ENCODE measurements at places on chromosomes 16 and 17.

- no peak for DNase-seq
Observed at GRCh38 chr16:84607694-84608093, 10.2 kb downstream of the COTL1 start.

DNA sequence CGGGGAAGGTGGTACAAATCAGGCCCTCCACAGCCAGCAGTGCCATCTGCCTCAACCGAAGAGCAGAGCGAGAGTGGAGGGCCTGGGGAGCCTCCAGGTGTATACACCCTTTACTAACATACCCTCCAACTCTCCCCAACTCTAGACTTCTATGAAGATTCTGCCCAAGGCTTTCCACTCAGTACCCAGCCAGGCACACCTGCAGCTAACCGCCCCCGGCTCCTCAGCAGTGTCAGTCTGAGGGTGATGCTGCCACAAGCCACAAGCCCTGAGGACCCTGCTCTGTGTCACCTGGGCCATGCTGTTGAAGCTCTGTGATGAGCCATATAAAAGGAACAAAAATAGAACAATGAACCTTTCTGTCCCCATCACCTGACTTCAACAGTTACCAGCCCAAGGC, 3.8 kb downstream of the CENPV start:
- no peak for DNase-seq

- no peak for DNase-seq
Observed at GRCh38 chr16:71781741-71782140, 26.9 kb downstream of the AP1G1 start.

DNA sequence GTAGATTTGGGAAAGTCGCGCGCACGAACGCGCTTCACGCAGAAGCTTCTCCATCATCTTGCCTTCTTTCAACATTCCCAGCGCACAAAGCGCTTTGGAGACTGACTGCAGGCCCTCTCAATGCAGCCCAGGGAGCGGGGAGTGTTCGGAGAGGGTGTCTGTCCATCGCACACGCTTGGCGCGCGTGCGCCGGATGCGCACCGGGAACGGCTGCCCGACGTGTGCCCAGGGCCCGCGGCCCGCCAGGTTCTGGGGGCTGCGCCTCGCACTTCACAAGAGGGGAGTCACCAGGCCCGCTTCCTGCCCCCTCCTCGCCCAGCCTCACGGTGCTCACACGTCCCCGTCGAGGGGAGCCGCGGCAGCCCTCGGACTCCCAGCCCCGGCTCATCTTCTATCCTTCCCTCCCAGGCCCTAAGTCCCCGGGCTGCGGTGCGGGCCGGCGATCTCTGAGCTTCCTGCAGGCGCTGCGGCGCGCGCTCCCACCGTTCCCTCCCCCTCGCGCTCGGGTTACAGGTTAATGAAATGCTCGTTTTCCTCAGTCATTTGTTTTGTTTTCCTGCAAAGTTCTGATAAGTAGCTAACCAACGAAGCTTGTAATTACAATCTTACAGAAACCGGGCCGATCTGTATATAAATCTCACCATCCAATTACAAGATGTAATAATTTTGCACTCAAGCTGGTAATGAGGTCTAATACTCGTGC, 2.8 kb upstream of the IRX3 start:
- no peak for DNase-seq

DNA sequence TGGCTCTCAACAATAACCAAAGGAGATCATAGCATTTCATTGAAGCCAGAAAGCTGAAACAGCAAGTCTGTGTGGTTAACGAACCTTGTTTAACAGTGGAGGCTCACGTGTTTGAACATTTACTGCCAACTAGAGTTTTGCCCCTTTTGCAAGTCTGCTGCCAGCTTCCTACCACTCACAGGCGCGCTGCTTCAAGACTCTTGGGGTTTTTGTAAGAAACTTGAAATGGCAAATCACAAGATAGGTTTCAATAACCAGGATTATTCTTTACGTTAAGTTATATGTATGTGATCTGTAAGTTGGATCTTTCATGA, 1.2 kb downstream of the SNTB2 start:
- DNase-seq, result peak; percentile 56

DNA sequence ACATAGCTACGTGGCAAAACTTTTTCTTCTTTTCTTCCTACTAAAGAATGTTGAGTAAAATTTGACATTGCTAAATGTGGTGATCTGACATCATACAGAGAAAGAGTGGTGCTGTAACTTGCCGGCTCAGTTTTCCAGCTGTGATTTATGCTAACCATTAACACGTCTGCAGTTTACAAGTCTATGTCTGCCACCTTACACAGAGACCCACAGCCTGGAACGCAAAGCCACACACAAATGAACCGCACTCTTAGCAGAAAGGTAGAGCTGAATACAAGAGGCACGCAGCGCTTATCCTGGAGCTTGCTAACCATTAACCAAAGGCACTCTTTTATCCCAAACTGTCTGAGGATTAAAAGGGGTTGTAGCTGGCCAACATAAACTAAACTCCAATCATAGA, 31.9 kb downstream of the CACNG1 start:
- no peak for DNase-seq

DNA sequence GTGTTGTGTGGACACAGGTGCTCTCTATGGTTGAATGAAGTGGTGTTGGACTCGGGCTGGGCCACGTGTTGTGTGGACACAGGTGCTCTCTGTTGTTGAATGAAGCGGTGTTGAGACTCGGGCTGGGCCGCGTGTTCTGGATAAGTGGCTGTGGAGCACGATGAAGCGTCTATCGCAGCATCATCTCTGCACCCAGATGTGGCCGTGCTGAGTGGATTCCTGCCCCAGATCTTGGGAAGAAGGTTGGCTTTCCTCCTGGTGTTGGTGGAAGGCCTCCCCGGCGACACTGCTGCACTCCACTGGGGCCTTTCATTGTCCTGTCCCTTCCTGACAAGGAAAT, 69.1 kb downstream of the RPTOR start:
- DNase-seq, result no peak

- peak; percentile 25 for DNase-seq
Observed at GRCh38 chr17:80005360-80006338, 30.0 kb downstream of the TBC1D16 start.

DNA sequence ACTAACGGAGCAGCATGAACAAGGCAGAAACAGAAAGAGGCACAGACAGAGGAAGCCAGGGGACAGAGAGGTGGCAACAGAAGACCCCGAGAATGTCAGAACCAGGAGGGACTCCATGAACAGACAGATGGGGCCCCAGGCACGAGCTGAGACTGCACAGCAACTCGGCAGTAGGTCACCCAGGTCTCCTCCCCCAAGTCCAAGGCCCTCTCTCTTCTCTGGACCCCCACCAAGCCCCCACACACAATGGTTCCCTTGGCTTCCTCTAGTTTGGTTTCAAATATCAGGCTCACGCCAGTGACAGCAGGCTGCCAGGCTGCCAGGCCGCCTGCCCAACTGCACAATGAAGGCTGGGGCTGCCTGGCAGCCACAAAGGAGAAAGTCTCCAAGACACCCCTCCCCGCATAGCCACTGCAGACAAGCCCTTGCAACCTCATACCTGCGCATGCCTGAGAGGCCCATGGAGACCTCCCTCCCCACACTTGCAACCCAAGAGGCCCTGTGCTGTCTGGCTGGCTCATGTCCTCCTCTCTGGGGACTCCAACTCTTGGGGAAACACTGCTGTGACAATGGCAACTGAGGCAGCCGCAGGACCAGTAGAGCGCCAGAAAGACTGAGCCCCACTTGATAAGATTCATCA, 54.8 kb downstream of the PIMREG start:
- no peak for DNase-seq

DNA sequence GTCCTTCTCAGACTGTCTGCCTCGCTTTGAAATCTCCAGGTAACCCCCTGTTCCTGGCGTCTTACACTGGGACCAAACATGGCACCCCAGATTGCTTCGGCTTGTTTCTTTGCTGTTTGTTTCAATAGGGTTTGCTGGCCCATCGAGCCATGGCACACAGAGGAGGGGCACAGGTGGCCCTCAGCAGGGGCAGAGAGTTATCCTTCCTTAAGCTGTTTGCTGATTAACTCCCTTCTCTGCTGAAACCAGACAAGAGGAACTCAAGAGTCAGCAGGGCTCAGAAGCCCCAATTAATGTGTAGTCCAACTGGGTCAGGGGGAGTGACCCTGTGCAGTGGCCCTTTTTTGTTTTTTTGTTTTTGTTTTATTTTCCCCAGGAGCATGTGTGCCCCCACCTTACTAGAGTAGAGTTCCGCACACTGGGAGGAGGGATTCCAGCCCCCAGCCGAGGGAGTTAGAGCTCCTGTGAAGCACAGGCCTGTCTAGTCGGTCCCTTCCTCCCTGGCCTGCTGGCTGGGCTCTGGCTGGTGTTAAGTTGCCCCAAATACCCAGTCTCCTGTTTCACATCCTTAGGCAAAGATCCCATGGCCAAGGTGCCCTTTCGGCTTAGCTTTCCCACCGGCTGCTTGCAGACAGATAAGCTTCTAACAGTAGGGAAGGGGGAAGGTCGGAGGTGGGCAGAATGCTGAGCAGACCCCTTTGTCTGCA, 39.3 kb downstream of the YPEL2 start:
- no peak for DNase-seq

- DNase-seq, result peak; percentile 31
Observed at GRCh38 chr16:3027983-3028715, 4.3 kb downstream of the THOC6 start.

DNA sequence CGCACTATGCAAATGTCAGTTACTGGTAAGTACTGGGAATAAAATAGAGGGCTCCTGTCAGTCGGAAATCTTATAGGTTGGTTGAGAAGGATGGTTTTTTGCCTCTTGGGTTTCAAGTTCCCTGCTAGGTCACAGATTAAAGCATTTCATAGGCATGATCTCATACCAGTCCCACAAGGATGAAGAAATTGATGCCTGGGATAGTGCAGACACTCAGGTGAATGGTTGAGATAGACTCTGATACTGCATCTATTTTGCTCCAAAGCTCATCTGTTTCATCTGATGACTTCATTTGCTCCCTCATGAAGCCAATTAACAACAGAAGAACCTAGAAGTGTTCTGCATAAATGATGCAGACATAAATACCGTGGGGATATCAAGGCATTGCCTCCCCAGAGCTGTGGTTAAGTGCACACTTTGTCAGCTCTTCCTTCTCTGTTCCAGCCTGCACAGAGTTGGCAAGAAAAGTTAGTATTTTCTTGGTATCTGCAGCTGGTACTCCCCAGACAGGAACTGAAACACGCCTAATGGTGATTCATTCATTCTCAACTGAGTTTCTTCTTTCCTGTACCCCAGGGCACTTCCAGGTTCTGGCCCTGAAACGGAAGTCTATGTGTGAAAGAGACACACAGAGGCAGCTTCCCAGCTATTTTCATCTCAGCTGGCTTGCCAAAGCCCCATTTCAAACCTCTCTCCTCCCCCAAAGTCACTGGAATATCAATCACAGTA, 418.3 kb upstream of the SALL1 start:
- no peak for DNase-seq

GRCh38 chr16:66030036-66030435, 336.5 kb upstream of the CDH5 start:
- DNase-seq, result no peak

GRCh38 chr16:50928065-50928464, 186.2 kb downstream of the CYLD start:
- DNase-seq, result no peak

- no peak for DNase-seq
Observed at GRCh38 chr16:69839240-69839688, 77.1 kb downstream of the WWP2 start.

GRCh38 chr17:72388765-72389473, 268.1 kb downstream of the SOX9 start:
- no peak for DNase-seq

- no peak for DNase-seq
Observed at GRCh38 chr17:66929591-66929990, 34.9 kb upstream of the CACNG4 start.

Measured in fibroblast of gingiva (primary cell).